ENCODE measurements at places on chromosomes 12 and 14.

DNA sequence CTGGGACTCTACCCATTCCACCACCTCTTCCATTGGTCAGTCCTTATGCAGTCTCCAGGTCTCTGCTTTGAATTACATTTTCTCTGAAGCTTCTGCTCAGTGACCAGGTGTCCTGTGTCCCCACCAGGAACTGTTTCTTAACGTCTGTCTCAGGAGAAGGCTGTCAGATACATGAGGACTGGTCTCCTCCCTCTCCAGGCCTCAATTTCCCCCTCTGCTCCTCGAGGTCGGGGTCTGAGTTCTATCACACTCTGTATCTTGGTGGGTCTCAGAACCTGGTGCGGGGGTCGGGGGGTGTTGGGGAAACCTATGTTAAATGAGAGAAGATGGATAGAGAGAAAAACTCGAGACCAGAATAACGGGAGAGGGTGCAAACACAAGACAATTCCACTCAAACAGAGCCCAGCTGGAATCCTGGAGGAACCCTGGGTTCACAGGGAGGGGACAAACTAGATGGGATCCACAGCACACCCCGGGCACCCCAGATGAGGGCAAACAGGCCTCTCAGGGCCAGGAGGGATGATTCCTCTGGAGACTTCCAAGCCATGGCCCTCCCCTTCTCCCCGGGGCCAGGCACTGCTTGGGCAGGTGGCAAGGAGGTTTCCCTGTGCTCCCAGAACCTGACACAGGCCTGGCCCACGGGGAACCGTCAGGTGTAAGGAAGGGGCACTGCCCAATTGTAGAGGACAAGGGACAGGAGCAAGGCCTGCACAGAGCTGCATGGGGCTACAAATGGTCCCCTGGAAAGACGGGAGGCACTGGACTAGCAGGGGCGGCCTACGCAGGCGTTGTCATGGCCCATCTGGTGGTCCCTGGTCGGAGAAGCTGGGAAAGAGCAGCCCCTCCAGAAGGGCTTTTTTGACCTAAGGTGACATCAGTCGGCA, 313.2 kb upstream of the DIO3 start:
- DNase-seq: no peak

DNA sequence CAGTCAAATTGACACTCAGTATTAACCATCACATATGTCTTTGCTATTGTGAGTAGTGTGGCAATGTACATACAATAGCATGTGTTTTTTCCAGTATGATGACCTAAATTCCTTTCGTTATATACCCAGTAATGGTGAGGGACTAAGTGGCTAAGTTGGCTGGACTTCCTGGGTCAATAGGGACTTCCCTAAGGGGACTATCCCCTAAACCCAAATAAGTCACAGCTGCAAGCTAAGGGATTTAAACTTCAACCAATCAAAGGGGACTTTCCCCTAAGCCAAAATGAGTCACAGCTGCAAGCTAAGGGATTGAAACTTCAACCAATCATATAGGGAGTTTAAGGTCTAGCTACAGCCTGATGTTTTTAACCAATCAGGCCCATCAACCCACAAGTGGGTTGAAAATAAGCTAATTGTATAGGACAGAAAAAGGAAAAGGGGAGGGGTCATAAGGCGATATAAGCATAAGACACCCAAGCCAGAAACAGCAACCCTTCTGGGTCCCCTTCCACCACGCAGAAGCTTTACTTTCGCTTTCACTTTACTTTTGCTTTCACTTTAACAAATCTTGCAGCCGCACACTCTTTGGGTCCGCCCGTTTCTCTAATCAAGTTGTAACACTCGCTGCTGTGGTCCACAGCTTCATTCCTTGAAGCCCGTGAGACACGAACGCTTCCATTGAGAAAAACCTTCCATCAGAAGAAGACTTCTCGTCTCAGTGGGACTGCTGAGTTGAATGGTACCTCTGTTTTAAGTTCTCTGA, 404.4 kb downstream of the FLRT2 start:
- DNase-seq: peak; percentile 73

DNA sequence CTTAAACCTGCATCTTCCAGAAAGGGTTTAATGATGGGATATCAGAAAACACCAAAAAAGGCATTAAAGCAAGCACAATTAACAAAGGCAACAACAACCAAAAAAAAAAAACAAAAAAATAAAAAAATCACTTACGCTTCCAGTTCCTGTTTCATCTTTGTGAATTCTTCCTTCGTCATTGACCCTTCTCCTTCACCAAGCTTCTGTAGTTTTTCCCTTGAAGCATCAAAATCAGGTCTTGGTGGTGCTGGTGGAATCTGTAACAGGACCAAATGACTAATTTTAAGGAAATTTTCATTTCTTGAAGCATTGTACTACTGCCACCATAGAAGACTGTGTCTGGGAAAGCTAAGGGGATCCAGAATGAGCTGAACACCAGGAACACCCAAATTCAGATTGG, 24.5 kb downstream of the SNX6 start:
- DNase-seq: no peak

- no peak for DNase-seq
Observed at GRCh38 chr14:72017290-72017689, 85.1 kb downstream of the RGS6 start.

GRCh38 chr14:105086833-105087307, 21.6 kb upstream of the GPR132 start:
- no peak for DNase-seq

- DNase-seq: no peak
Observed at GRCh38 chr14:70213721-70214282, 25.1 kb upstream of the SLC8A3 start.

- DNase-seq: no peak
Observed at GRCh38 chr14:77406086-77406485, 17.2 kb downstream of the NOXRED1 start.

DNA sequence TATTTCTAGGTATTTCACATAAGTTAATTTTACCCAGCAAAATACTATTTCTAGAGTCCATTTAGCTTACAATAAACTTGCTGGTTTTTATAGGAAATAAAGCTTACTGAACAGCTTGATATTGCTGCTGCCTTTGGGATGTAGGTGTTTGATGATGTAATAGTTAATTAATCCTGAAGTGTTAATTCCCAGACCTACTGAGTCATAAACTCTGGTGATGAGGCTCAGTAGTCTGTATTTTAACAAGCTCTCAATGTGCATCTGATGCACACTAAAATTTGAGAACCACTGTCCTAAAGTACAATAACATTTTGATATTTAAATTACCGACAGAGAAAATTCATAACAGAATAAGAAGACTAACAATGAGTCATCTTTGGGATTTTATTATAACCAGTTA, 168.4 kb downstream of the FUT8 start:
- no peak for DNase-seq

DNA sequence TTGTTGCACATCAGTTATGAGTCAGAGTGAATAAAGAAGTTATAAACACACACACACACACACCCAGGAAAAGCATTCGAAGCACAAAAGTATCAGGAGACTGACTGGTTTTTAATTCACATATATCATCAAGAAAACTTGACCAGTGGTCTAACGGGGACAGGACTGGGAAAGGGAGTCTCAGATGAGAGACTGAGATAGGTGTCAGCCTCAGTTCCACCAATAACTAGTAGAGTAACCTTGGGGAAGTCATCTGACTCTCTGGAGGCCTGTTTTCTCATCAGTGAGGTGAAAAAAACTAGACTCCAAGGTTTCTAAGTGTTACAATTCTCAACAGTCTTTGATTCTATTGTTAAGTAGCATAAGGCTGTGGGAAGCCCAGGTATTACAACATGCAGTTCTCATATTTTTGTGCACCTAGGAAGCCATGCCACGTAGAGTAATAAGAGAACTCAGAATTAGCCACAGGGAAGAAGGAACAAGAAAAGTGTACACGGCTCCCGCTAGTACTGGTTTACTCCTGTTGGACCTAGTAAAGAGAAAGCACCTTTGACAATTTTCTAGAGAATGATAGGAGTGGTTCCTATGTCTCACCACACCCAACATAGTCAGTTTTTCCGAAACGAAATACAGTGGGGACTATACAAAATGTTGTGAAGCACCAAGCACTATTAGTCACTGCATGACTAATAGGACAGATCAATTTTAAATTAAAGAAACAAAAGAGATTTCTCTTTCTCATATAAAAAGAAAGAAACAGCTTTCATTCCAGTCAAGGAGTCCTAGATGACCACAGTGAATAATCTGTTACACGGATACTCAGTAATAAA, 5.0 kb downstream of the PPTC7 start:
- no peak for DNase-seq

DNA sequence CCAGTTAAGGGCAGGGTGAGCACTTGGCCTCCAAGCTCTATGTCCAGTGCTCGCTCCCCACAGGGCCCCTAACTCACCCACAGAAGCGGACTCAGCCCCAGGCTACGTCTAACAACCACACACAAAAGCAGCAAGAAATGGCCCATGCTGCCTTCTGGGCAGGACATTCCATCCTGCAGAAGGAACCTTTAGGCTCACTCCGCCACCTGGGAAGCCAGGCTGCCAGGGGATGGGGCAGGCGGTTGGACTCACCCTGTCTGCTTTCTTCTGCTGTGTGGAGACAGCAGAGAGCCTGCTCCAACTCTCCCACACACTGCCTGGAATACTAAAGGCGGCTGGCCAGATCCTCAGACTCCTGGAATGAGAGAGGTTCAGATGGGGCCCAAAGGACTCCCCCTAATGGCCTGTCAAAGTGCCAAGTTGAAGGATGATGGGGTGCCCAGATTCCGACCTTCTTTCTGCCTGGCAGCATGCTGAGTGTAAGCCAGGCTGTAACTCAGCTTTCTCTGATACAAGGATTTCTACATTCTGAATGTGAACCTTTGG, 27.7 kb upstream of the BLTP3B start:
- peak; percentile 20 for DNase-seq

DNA sequence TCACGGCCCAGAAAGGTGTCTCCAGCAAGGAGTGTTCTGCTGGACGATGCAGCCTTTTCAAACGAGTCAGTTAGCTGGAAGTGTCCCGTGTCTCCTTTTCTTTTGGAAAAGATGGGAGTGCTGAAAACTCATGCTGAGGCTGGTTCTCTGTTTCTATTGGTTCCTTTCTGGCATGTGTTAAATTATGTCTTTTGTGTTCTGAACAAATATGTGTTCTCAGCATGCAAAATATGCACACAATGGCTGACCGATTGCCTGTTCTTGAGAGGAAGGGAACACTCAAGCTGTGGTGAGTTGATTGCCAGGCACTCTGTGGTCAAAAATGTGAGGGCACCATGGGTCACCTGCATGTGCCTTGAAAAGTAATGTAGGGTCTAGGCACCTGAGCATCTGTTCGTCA, 181.3 kb downstream of the CACNA1C start:
- no peak for DNase-seq

- peak; percentile 19 for DNase-seq
Observed at GRCh38 chr14:96852823-96853422, 55.7 kb downstream of the VRK1 start.

- no peak for DNase-seq
Observed at GRCh38 chr12:99766408-99766807, 118.9 kb downstream of the GARIN6 start.

GRCh38 chr14:99733211-99733539, 49.1 kb downstream of the CYP46A1 start:
- no peak for DNase-seq

DNA sequence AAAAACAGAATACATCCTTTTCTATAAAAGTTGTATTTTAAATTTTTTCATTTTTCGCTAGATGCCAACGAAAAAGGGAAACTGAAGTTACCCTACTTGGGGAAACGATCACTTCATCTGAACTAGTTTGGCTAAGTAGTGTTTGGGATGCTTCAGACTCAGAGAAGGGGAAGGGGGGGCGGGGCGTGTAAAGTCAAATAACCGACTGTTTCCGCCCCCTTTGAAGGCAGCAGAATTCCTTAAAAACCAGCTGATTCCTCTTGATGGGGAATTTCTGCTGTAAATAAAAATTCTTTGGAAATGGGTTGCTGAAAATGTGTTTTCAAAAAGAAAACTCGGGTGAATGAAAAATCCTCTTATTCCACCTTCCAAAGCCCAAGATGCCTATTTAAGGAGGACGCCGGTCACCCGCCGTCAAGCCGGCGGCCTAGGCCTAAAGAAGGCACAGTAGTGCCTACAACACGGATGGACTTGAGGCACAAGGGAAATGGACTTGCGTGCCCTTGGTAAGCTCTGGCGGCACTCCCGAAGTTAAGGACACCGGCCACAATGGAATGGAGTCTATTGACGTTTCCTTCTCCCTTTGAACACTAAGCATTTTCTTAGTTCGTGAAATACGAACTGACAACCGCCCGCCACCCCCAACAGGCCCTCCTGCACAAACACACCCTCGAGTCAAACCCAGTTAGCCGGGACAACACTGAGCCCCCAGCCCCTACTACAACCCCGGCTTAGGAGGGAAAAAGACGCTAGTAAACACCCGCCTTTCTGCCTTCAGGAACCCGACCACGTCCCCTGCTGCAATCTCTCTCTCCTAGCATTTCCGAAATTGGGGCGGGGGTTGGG, 1.9 kb downstream of the ATXN2 start:
- DNase-seq: peak; percentile 68

DNA sequence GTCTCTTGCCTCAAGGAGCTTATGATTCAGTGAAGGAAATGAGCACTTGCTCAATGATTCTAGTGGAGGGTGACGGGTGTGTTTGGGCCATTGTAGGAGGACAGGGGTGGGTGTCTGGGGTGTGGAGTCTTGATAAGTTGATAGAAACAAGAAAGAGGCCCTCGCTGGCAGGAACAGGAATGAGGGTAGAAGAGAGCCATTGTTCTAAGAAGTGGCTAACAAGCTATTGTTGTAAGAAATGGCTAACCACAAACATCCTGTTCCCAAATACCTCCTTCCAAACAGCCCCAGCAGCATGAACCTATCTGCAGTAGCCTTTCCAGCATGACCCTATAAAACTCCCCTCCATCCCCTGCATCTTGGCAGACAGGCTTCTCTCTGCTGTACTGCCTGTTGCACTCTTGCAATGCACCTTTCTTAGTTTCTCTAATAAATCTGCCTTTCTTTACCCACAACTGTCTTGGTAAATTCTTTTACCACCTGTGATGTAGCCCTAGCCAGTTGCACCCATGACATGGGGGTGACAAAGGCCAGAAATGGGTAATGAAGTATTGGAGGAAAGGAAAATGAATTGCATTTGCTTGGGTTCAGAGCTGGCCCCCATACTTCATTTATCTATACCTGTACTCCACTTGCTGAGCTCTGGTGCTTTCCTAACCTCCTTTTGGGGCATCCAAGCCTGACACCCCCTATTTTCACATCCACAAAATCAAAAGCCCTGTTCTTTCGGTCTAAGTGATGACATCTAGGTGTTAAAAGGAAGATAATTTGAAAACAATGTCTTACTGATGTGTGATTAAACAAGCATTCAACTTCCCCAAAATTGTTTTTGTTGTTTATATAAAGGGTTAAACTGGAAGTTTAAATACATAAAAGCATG, 389.1 kb downstream of the GRIN2B start:
- no peak for DNase-seq

GRCh38 chr12:103596981-103597380, 9.9 kb downstream of the STAB2 start:
- no peak for DNase-seq

DNA sequence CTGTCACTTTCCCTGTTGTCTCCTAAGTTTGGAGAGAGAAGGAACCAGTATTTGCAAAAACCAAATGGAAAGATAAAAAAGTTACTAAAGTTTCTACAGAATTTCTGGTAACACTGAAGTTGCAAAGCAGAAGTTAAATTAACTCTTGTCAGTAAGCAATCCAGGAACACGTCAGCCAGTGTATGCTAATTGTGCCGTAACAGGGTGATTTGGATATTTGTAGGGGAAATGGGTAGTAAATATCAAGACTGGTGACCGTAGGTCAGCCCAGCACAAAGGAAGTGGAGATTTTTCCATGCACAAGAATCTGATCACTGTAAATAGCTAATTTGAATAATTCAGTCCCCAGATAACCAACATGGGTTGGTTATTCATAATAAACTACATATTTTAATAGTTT, 2.3 kb downstream of the CDKN1B start:
- peak; percentile 42 for DNase-seq

Data from pons (tissue), 1 donor.